ENCODE measurements at places on chromosomes 2 and 18. TPM values are rescaled to one million over a fixed set of nuclear protein-coding genes. Genes with fewer than 3 reads are reported as not detected.

PRR30 gene
- not detected for total RNA-seq

TLX2 gene
- total RNA-seq = not detected

FBXO48 gene
- 3.2 TPM for total RNA-seq

TGFA gene
- not detected for total RNA-seq

POTEI gene
- not detected for total RNA-seq

RAMP1 gene
- total RNA-seq = 12.4 TPM

PKDCC gene
- not detected for total RNA-seq

STPG4 gene
- 0.90 TPM for total RNA-seq

POTEF gene
- not detected for total RNA-seq

PTRHD1 gene
- 20.4 TPM for total RNA-seq

PSMA8 gene
- 1.0 TPM for total RNA-seq

STAMBP gene
- 35.8 TPM for total RNA-seq

CASP10 gene
- total RNA-seq = 33.7 TPM

LMAN2L gene
- 10.7 TPM for total RNA-seq

STON1 gene
- 2.9 TPM for total RNA-seq

SCYGR4 gene
- total RNA-seq = not detected

CDC42EP3 gene
- 33.5 TPM for total RNA-seq

ATP6V1C2 gene
- total RNA-seq = 8.1 TPM

REG1B gene
- not detected for total RNA-seq

CCDC74A gene
- total RNA-seq = 3.1 TPM

SMAD2 gene
- total RNA-seq = 127 TPM

BMP10 gene
- total RNA-seq = not detected

RND3 gene
- not detected for total RNA-seq

FSHR gene
- total RNA-seq = not detected

OR6B2 gene
- total RNA-seq = not detected

LYG2 gene
- not detected for total RNA-seq

KCNE4 gene
- not detected for total RNA-seq

CYP27A1 gene
- total RNA-seq = 0.39 TPM

ZNF516 gene
- total RNA-seq = 27.1 TPM

KCNIP3 gene
- total RNA-seq = not detected

TFPI gene
- total RNA-seq = not detected

HOXD9 gene
- not detected for total RNA-seq

BARD1 gene
- total RNA-seq = 20.7 TPM

CAPN14 gene
- 6.0 TPM for total RNA-seq
